Epithelial cell of esophagus (primary cell): ENCODE measurements at places on chromosomes 5 and 9.

- peak; percentile 76 for DNase-seq
Observed at GRCh38 chr5:170861917-170862766, at the start of gene RANBP17. Gene RANBP17, plus strand, starts transcription at chr5:170862018.

DNA sequence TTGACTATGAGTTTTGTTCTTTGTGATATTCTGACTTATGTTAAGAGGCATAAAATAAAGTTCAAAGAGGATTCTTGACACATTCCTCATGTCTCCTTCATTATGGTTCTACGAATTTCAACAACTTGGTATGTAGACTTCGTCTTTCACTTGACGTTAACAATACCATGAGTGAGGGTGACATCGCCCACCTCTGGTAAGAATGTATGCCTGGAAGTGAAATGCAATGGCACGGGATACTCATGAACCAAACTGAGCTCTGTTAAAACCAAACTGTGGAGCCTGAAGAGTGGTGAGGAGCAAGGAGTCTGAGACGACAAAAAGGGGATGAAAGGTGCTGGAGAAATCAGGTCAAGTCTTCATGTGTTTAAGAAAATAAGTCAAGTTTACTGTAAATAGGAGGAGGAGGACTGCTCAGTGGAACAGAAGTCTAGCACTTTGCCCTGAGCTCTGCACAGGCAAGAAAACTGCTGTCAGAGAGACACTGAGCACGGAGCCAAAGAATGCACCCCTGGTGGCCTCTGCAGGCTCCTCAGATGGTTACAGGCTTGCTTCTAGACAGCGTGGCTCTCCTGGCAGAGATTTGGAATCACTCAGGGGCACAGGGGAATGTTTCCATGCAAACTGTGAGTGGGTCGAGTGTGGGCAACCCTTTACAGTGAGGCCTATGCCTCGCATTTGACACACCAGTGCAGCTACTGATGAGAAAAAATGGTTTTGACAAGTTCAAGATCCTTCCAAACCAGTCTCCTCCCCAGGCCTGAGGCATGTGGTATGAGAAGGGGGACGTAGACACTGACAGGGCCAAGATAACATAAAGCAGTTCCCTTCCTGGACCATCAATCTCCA, 470.1 kb downstream of the IRX1 start:
- no peak for DNase-seq

GRCh38 chr9:30235068-30235467, 2149.4 kb upstream of the ACO1 start:
- DNase-seq = no peak

- no peak for DNase-seq
Observed at GRCh38 chr5:172284611-172284980, 1.0 kb upstream of the UBTD2 start.

GRCh38 chr9:131239161-131239975, 36.9 kb downstream of the FAM78A start:
- DNase-seq = no peak

GRCh38 chr5:14155075-14155474, 11.9 kb downstream of the TRIO start:
- no peak for DNase-seq

DNA sequence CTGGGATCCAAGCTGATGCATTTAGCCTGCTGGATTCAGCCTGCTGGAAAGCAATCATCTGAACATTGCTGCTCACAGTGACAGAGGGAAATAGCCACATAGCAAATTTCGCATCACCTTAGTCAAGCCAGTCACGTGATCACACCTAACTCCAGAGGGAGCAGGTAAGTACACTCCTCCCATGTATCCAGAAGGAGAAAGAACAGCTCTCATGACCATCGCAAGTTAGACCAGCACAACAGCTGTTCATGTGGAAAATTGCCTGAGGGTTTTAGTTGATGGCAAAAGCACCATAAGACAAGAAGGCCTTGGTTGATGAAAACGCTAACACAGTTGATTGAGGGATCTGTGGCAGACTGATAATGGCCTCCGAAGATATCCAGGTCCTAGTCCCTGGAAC, 34.2 kb upstream of the MYO10 start:
- no peak for DNase-seq

DNA sequence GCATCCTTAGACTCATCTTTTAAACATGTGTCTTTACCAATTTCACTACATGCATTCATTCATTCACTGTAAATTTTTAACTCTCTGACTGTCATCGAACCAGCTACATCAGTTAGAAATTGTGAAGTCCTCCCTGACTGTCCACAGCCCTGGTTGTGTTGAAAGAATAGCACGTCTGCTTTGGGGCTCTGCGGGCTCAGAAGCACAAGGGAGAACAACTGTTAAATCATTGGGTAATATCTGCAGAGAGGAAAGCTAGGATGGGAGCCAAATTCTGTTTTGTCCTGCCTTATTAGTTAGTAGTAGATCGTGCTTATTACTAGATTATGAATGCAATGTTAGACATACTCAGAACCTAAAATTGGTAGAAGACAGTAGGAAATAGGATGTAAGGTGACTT, 26.3 kb upstream of the FAM120AOS start:
- DNase-seq = no peak

- peak; percentile 38 for DNase-seq
Observed at GRCh38 chr5:141349917-141350619, at the start of gene PCDHGB1. Gene PCDHGB1, plus strand, starts transcription at chr5:141350099. Its CDS starts 162 bp downstream, at chr5:141350261.
